Activated naive CD8-positive, alpha-beta T cell treated with anti-CD3 and anti-CD28 coated beads, Interleukin-2, amount 50 U/mL, for 24 hours (primary cell): ENCODE measurements at places on chromosomes 16 and 17.

- H3K36me3 ChIP-seq, result no peaks in the 10 kb centered on the region
- H3K4me3 ChIP-seq, result no peak overlapping the region
- no peak for DNase-seq
- H3K27me3 ChIP-seq, result peaks cover 75% of the 10 kb centered on the region
- H3K27ac ChIP-seq, result no peak overlapping the region
Measured at GRCh38 chr17:50563092-50563511, 2.6 kb downstream of the CACNA1G start.

GRCh38 chr16:54009464-54010176, 277.0 kb downstream of the IRX3 start:
- H3K4me3 ChIP-seq, result no peak overlapping the region
- peaks cover 36% of the 10 kb centered on the region for H3K36me3 ChIP-seq
- no peaks in the 10 kb centered on the region for H3K27me3 ChIP-seq
- no peak overlapping the region for H3K27ac ChIP-seq

- H3K27me3 ChIP-seq, result peaks cover 3% of the 10 kb centered on the region
- H3K36me3 ChIP-seq, result no peaks in the 10 kb centered on the region
- no peaks in the 10 kb centered on the region for H3K4me1 ChIP-seq
- no peak overlapping the region for H3K4me3 ChIP-seq
- DNase-seq, result no peak
Measured at GRCh38 chr16:83856792-83857191, 42.1 kb upstream of the MLYCD start.

DNA sequence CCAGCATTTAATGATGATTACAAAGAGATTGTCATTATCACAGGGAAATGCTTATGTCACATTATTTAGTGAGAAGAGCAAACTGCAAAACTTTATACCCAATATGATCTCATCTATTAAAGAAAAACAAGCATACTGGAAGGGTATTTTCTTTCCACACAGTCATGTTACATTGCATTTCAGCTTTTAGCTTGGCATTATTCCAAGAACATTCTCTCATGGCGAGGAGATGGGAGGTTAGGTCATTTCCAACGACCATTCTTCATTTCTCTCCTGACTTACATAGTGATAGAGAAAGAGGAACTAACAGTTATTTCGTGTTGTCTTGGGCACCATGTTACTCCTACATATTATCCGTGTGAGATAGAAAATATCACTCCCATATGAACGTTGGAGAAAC, 309.4 kb upstream of the XYLT1 start:
- no peak for DNase-seq
- no peaks in the 10 kb centered on the region for H3K36me3 ChIP-seq
- H3K4me3 ChIP-seq, result no peak overlapping the region
- H3K4me1 ChIP-seq, result no peaks in the 10 kb centered on the region

DNA sequence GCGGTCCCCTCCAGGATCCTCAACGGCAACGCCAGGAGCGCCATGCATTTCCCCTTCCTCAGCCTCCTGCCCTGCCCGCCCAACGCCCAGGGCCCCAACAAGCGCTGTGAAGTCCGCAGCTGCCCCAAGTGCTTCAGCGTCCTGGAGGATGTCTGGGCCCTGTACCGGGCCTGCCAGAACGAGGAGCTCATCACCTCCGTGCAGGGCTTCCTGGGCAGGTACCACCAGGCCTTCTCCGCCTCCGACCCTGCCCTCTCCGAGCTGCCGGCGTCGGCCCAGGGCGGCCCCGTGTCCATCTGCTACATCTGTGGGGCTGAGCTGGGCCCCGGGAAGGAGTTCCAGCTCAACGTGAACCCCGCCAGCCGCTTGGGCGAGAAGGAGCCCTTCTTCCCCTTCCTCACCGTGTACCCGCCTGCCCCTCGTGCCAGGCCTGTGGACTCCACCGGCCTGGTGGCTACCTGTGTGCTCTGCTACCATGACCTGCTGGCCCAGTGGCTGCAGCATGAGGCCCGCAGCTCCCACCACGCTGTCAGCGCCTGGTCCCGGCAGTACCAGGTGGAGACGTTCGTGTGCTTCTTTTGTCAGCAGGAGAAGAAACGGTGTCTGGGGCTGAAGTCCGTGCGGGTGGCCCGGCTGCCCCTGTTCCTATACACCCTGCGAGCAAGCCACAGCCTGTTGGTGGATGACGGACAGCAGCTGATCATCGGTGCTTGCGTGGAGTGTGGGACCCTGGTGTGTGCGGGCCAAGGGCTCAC, 58.9 kb upstream of the CIBAR2 start:
- H3K4me1 ChIP-seq, result peaks cover 6% of the 10 kb centered on the region
- H3K4me3 ChIP-seq, result no peak overlapping the region
- no peaks in the 10 kb centered on the region for H3K36me3 ChIP-seq
- H3K27ac ChIP-seq, result no peak overlapping the region

DNA sequence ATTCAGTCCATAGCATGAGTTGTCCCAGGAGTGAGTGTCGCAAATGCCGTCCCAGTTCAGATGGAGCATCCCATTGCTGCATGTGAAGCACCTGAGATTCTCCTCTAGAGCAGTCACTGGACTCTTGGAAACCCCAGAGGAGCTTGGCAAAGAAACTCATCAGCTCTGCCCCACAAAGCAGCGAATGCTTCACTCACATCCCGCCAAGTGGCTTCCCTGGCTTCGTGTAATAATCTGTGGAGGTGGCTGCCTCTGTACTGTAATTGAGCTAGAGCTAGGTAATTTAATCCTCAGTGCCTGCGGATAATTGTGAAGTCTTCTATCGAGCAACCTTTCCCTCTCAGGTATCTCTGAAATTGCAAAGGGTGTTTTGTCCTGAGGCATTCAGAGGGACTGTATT, 107.1 kb downstream of the SNX29 start:
- no peak overlapping the region for H3K27ac ChIP-seq
- no peak overlapping the region for H3K4me3 ChIP-seq
- peaks cover 3% of the 10 kb centered on the region for H3K36me3 ChIP-seq
- DNase-seq, result no peak
- peaks cover 50% of the 10 kb centered on the region for H3K4me1 ChIP-seq

- H3K4me3 ChIP-seq, result no peak overlapping the region
- peaks cover 26% of the 10 kb centered on the region for H3K4me1 ChIP-seq
- no peak for DNase-seq
- no peaks in the 10 kb centered on the region for H3K36me3 ChIP-seq
Measured at GRCh38 chr16:12087901-12088421, 111.4 kb downstream of the SNX29 start.

GRCh38 chr16:30805370-30806169, 18.6 kb upstream of the ZNF629 start:
- peak overlapping the region; percentile 66 for H3K4me3 ChIP-seq
- peaks cover 1% of the 10 kb centered on the region for H3K27me3 ChIP-seq
- DNase-seq, result peak; percentile 61

DNA sequence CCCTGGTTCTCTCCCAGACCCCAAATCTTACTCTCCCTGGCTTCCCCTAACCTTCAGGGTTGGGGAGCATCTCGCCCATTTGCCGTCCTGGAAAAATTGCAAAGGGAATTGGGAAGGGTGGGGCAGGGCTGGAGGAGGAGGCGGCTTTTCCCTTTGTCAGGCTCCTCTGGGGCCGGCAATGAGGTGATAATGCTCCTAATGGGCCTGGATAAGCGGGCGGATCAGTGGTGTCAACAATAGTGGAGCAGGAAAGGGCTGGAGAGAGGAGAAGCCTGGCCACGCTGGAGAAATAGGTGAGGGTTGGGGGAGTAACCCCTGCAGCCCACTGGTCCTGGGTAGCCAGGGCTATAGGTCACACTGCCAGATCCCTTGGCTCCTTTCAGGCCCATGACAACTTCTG, 12.3 kb downstream of the SCN4A start:
- peaks cover 4% of the 10 kb centered on the region for H3K4me1 ChIP-seq
- no peak overlapping the region for H3K4me3 ChIP-seq
- H3K36me3 ChIP-seq, result no peaks in the 10 kb centered on the region
- no peak for DNase-seq
- no peaks in the 10 kb centered on the region for H3K27me3 ChIP-seq
- no peak overlapping the region for H3K27ac ChIP-seq

DNA sequence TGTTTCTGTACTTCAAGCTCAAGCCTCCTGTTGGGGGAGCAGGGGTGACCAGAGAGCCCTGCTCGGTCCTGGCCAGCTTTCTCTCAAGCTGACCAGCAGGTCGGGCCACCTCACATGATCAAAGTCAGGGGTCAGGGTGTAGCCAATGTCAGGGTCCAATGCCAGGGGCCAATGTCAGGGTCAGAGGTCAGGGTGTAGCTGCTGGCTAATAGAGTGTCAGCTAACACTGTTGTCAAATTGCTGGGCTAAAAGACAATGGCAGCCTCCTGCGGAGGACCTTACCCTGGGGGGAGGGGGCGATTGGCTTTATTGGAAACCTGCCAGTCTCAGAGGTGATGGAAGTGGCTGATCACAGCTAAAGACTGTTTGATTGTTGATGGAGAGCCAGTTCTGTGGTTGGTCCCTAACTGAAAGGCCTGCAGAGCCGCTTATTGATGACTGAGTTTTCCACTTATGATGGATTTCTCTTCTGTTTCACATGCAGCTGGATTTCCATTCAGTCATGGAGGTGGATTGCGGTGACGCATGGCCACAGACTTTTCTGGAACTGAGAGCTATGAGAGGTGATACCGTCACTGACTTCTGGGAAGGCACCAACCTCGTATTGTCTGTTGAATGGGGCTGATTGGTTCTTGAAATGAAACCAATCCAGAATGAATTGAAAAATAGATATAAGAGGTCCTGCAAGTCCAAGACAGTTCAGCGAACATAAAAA, 97.4 kb upstream of the ZFHX3 start:
- no peaks in the 10 kb centered on the region for H3K36me3 ChIP-seq
- H3K4me3 ChIP-seq, result no peak overlapping the region
- H3K27ac ChIP-seq, result no peak overlapping the region
- H3K27me3 ChIP-seq, result no peaks in the 10 kb centered on the region
- DNase-seq, result no peak

GRCh38 chr17:2232244-2232638, 71.3 kb downstream of the SMG6 start:
- H3K4me1 ChIP-seq, result peaks cover 25% of the 10 kb centered on the region
- H3K27ac ChIP-seq, result no peak overlapping the region
- DNase-seq, result no peak
- no peak overlapping the region for H3K4me3 ChIP-seq

- H3K4me3 ChIP-seq, result no peak overlapping the region
- peaks cover 16% of the 10 kb centered on the region for H3K27me3 ChIP-seq
- peaks cover 2% of the 10 kb centered on the region for H3K4me1 ChIP-seq
Measured at GRCh38 chr17:69336580-69336979, 9.6 kb upstream of the ABCA5 start.

DNA sequence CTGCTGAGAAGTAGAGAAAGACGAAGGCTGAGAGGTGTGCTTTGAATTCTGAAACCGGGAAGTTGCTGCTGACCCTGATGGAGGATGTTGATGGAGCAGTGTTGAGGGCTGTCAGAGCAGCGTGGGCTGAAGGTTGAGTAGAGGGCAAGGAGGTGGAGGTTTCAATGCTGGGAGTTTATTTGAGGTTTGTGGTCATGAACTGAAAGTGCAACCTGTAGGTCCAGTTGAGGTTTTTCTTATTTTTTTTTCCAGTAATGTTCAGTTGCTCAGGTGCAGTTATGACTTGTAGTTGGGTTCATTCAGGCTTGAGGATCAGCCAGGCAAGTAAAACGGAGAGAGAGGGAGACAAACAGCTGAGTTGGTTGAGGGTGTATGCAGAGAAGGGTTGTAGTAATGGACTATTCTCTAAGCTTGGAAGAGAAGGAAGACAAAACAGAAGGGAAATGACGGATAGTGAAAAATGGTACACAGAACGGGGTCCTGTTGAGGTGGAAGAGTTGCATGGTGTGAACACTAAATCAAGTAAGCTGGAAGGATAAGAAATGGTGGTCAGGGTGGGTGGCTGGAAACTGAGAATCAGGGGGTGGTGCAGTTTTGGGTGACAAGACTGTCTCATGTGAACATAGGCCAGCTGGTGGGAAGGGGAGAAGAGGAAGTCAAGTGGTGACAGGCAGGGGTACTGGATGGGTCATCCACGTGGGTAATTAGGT, 8.7 kb upstream of the UBE2G1 start:
- DNase-seq, result peak; percentile 70
- peak overlapping the region; percentile 55 for H3K4me3 ChIP-seq
- peak overlapping the region; percentile 82 for H3K27ac ChIP-seq
- peaks cover 4% of the 10 kb centered on the region for H3K27me3 ChIP-seq
- peaks cover 25% of the 10 kb centered on the region for H3K4me1 ChIP-seq
